ENCODE measurements at places on chromosomes 4 and X.

DNA sequence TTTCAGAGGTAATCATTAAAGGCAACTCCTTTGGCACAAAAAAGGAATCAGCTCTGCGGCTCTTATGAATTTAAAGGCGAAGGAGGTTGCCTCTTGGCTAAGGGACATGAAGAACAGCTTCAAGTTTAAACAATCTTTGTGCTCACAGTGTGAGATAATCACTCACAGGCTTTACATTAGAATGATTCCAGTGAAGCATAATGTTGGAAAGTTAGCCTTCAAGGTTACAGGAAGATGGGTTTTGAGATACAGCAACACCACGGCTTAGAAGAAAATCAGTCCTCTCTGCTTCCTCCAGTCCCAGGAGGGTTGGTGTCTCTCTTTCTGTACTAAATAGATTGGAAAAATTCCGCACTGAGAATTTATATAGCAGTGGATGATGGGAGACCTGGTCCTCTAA is 11.6 kb upstream of the SCD5 start:
- no peak for DNase-seq

GRCh38 chrX:153527208-153527607 is 9.8 kb downstream of the ATP2B3 start:
- no peak for DNase-seq

DNA sequence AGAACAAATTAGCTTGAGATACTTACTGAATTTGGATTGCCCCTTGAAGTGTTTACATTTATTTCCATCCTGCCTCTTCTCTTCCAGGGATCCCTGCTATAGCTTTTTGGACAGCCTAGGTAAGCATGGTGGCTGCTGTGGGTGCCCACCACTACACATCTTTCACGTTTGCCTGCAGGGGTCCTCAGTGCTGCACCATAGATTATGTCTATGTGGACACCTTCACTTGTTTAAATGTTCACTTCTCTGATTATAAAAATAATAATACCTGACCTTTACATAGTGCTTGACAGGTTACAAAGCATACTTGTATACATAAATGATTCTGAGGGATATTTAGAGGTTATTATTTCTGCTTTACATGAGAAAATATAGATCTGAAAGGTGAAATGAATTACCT is 67.9 kb upstream of the SLC4A4 start:
- DNase-seq: no peak

DNA sequence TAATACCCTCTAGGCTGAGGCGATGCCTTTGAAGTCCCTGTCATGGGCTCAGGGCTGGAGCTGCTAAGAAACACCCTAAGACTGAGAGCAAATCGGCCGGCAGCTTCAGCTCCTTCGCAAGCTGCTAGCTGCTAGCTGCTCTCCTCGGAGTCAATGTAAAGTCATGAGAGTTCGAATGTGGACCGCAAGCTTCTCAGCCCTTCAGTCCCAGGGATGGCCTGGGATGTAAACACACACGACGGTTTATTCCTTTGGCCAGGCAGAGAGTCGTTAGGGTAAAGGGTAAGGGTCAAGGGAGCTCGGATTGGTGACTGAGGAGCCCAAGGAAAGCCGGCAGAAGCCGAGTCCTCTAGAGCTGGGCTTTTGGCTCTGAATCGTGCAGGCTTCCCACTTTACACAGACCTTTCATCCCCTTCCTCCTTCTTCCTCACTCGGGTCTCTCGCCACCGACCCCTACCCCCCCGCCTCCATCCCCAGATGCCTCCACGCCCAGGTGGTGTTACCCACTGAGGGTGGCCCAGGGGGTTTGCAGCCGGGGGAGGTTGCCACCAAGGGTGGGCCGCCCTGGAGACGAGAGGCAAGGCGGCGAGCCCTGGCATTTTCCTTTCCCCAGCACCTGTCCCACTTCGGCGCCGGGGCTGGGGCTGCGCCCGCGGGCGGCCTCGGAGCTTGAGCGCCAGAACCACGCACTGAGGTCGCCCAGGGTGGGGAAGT is 3.1 kb upstream of the BCORL1 start:
- DNase-seq: peak; percentile 37

DNA sequence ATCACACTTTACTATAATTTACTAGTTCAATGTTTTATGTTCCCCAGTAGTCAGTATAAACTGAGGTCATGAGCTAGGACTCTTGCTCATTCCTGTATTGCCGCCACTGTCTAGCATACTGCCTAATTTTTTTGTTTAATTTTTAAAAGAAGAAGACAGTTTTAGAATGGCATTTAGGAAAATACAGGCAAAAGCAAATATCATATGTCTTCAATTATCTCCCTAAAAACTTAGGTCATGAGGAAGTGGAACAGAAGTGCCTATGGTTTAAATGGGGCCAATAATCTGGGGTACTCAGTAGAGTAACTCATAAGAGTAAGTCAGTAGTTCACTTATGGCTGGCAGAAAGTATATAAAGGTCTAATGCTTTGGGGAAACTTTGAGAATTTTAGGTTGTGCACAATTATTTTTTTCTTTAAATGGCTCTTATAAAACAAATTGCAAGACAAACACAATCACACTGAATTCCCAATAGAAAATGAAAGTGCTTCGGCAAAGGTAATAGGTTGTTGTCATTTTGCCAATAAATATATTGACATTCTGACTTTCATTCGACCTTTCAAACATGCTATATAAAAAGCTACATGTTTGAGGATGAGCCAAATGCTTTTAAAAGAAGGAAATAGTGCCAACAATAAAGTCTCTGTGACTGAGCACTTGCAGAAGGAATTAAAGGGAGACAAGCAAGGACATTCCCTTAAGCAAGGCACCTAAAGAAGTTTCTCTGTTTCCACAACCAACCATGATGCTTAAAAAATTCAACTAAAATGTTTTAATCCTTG is 390.1 kb downstream of the PDGFC start:
- peak; percentile 34 for DNase-seq

Data from muscle of leg (tissue), 16 donors.